Renal pelvis (tissue), 12 donors: ENCODE measurements at places on chromosomes 2 and 18. TPM values are rescaled to one million over a fixed set of nuclear protein-coding genes. Genes with fewer than 3 reads are reported as not detected.

Gene MC2R
- 0.28 TPM for polyA plus RNA-seq

Gene ZNF521
- 31.2 TPM for polyA plus RNA-seq

Gene BARD1
- polyA plus RNA-seq = 21.4 TPM

Gene DPYSL5
- 8.6 TPM for polyA plus RNA-seq

Gene FOXD4L1
- polyA plus RNA-seq = 0.09 TPM

Gene YPEL5
- 101 TPM for polyA plus RNA-seq

Gene ID2
- polyA plus RNA-seq = 290 TPM

Gene CPS1
- polyA plus RNA-seq = 2.5 TPM

Gene PTPRN
- polyA plus RNA-seq = 0.27 TPM

Gene RNF152
- polyA plus RNA-seq = 11.0 TPM

Gene IL36B
- not detected for polyA plus RNA-seq

Gene RSAD2
- polyA plus RNA-seq = 2.9 TPM

Gene TACR1
- polyA plus RNA-seq = 2.1 TPM

Gene LTBP1
- polyA plus RNA-seq = 69.0 TPM

Gene INPP5D
- polyA plus RNA-seq = 7.2 TPM

Gene HJURP
- polyA plus RNA-seq = 22.3 TPM

Gene FMNL2
- polyA plus RNA-seq = 99.9 TPM

Gene CYS1
- polyA plus RNA-seq = 116 TPM

Gene EMILIN1
- polyA plus RNA-seq = 102 TPM

Gene EFR3B
- polyA plus RNA-seq = 8.6 TPM
